T-helper 17 cell (primary cell): ENCODE measurements at places on chromosomes 3 and 15.
A peak's percentile ranks its signal among the peaks of the same experiment; 100 is the strongest.

GRCh38 chr15:69626095-69627066 lies 173.8 kb downstream of the RPLP1 start:
- no peak for DNase-seq

DNA sequence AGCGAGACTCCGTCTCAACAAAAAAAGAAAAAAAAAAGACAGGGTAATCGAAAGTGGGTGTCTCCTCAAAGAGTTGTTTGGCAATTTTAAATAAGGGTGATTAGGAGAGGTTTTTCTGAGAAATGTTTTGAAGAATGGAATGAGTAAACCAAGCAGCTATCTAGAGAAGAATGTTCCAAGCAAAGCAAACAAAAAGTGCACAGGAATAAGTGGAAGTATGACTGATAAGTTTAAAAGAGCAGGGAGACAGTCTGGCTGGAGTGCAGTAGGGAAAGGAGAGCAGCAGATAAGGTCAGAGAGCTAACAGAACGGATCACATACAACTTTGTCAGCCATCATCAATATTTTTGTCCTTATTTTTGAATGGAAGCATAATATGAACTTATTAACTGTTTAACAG lies 853.5 kb downstream of the TUSC7 start:
- no peak for DNase-seq

GRCh38 chr3:47681016-47681415 lies 100.7 kb downstream of the SMARCC1 start:
- DNase-seq = no peak

DNA sequence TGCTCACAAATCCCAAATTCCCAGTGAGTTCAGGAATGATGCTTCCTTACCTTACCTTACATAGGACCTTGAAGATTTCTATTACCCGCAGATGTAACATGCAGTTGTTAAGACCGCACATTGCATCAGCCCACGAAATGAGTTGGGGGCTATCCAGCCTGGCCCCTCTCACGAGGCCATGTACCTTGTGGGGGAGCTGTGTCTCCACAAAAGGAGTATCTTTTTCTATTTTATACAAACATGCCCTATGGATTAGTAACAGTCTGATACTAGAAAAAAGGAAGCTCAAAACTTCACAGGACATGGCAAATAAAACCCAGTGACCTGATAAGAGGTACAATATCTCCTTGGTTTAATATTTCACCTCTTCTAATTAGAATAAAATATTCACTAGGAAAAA lies 1086.8 kb upstream of the CFAP20DC start:
- no peak for DNase-seq

DNA sequence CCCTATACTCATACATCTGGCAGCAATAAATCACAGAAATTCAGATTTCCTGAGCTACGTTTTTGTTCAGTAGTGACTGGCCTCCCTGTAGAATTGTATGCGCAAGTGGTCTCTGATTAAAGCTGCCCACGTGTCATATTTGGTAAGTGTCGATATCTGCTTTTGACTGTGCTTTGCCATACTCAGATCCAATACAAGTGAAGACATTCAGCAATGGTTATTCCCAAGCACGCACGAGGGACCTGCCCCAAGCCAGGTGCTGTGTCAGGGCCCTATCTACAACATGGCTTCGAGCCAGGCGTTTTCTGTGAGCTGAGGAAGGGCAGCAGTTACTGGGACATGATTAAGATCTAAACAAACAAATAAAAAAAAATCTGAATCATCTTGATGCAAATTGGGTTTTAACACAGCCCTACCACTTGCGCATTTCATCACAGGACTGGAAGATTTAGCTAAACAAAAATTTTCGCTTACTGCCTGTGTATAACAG lies 47.2 kb upstream of the ICE2 start:
- DNase-seq = peak; percentile 57

- DNase-seq = peak; percentile 45
These were observed at the start of gene PLSCR2 for GRCh38 chr3:146469150-146470017. TSS of gene PLSCR2 (minus strand) at chr3:146469561. CDS start at chr3:146459904, 9,657 bp downstream.

DNA sequence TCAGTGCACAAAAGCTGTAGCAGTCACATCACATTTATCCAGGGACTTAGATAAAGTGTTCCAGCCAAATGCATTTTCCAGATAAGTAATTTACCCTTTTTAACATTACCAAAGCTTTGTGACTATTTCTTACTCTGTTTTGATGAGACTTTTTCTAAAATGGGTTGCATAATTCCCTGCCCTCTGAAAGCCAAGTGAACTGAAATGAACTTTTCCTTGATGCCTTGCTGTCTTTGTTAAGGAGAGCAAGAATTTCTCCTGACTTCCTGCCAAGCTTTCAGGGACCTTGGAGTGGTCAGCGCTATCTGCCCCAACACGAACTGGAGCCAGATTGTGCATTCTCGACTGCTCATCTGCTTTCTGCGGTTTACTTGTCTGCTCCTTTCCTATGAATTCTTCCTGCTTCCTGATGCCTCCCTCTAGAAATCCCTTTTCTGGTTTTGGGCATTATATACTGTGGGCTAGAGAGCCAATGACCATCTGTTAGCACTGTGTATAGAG lies 34.8 kb downstream of the EIF4E3 start:
- DNase-seq = no peak

DNA sequence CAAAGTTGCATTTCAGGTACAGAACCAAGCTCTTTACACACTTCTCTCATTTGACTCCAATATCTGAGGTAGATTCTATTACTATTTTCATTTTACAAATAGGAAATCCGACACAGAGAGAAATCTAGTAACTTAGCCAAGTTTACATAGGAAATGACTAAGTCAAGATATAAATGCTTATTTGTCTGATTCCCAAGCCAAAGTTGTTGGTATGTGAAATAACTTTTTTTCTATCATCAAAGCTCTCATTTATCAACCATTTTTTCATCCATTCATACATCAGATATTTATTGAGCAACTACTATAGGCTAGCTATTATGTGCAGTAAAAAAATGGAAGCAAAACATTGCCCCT lies 89.2 kb upstream of the MITF start:
- no peak for DNase-seq
